Gastroesophageal sphincter (tissue), 4 donors: ENCODE measurements at places on chromosomes 1 and 21.

- H3K4me3 ChIP-seq, result no peak overlapping the region
- H3K4me1 ChIP-seq, result no peaks in the 10 kb centered on the region
- H3K36me3 ChIP-seq, result no peaks in the 10 kb centered on the region
- no peak for ATAC-seq
- H3K27me3 ChIP-seq, result no peaks in the 10 kb centered on the region
Observed at GRCh38 chr1:162335126-162335525, 41.5 kb downstream of the SPATA46 start.

GRCh38 chr1:232057217-232057895, 430.8 kb downstream of the DISC1 start:
- H3K27me3 ChIP-seq, result no peaks in the 10 kb centered on the region
- ATAC-seq, result no peak
- H3K36me3 ChIP-seq, result no peaks in the 10 kb centered on the region
- no peak overlapping the region for H3K27ac ChIP-seq
- H3K4me3 ChIP-seq, result no peak overlapping the region

DNA sequence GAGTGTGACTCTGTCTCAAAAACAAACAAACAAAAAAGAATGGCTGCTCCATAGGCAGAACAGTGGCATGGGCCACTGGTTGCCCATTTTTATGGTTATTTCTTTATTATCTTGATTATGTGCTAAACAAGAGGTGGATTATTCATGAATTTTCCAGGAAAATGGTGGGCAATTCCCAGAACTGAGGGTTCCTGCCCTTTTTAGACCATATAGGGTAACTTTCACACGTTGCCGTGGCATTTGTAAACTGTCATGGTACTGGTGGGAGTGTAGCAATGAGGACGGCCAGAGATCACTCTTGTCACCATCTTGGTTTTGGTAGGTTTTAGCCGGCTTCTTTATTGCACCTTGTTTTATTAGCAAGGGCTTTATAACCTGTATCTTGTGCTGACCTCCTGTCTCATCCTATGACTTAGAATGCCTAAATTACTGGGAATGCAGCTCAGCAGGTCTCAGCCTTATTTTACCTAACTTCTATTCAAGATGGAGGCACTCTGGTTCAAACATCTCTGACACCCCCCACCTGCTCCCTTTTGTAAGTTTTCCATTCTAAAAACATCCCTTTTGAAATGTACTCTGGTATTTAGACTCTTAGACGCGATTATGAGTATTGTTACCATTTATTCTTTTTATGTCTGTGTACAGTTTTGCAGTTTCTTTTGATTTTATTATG, 57.1 kb downstream of the RAVER2 start:
- no peaks in the 10 kb centered on the region for H3K27me3 ChIP-seq
- H3K27ac ChIP-seq, result no peak overlapping the region
- H3K4me3 ChIP-seq, result no peak overlapping the region

- H3K4me3 ChIP-seq, result no peak overlapping the region
- no peaks in the 10 kb centered on the region for H3K27me3 ChIP-seq
- no peaks in the 10 kb centered on the region for H3K36me3 ChIP-seq
- H3K27ac ChIP-seq, result no peak overlapping the region
Observed at GRCh38 chr1:160835751-160836150, 26.9 kb downstream of the CD244 start.

- H3K4me1 ChIP-seq, result peaks cover 2% of the 10 kb centered on the region
- ATAC-seq, result no peak
- no peak overlapping the region for H3K4me3 ChIP-seq
- H3K36me3 ChIP-seq, result no peaks in the 10 kb centered on the region
- no peaks in the 10 kb centered on the region for H3K27me3 ChIP-seq
Observed at GRCh38 chr1:56326056-56326455, 253.3 kb downstream of the PLPP3 start.

- H3K4me3 ChIP-seq, result no peak overlapping the region
- no peaks in the 10 kb centered on the region for H3K4me1 ChIP-seq
- ATAC-seq, result no peak
- no peak overlapping the region for H3K27ac ChIP-seq
- no peaks in the 10 kb centered on the region for H3K27me3 ChIP-seq
Observed at GRCh38 chr1:15062479-15063099, 91.0 kb upstream of the TMEM51 start.

- no peak overlapping the region for H3K4me3 ChIP-seq
- no peak overlapping the region for H3K27ac ChIP-seq
- ATAC-seq, result no peak
- no peaks in the 10 kb centered on the region for H3K4me1 ChIP-seq
- H3K27me3 ChIP-seq, result peaks cover 36% of the 10 kb centered on the region
Observed at GRCh38 chr1:25050165-25050564, 120.1 kb upstream of the RUNX3 start.

DNA sequence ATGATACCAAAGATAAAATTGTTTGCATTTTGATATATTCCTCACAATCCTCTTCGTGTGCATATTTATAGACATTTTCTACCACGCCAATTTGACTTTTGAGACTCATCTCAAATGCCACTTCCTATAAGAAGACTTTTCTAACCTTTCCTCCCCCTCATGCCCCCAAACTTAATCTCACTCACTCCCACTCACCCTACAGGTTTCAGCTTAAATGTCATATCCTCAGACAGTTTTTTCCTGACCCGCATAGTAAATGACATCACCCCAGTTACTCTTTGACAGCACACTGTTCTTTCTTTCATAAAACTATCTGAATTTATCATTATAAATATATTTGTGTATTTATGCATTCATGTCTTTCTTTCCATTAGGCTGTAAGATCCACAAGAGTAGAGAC, 29.6 kb upstream of the RGS8 start:
- H3K36me3 ChIP-seq, result no peaks in the 10 kb centered on the region
- ATAC-seq, result no peak
- H3K27me3 ChIP-seq, result no peaks in the 10 kb centered on the region
- no peak overlapping the region for H3K4me3 ChIP-seq

GRCh38 chr1:72117621-72118020, 164.7 kb downstream of the NEGR1 start:
- no peak overlapping the region for H3K27ac ChIP-seq
- no peaks in the 10 kb centered on the region for H3K36me3 ChIP-seq
- H3K27me3 ChIP-seq, result no peaks in the 10 kb centered on the region
- H3K4me1 ChIP-seq, result no peaks in the 10 kb centered on the region
- no peak for ATAC-seq

- H3K27ac ChIP-seq, result peak overlapping the region; percentile 82
- peak; percentile 29 for ATAC-seq
- no peaks in the 10 kb centered on the region for H3K27me3 ChIP-seq
- H3K4me1 ChIP-seq, result peaks cover 22% of the 10 kb centered on the region
Observed at GRCh38 chr1:8137481-8138244, 111.6 kb upstream of the ERRFI1 start.

DNA sequence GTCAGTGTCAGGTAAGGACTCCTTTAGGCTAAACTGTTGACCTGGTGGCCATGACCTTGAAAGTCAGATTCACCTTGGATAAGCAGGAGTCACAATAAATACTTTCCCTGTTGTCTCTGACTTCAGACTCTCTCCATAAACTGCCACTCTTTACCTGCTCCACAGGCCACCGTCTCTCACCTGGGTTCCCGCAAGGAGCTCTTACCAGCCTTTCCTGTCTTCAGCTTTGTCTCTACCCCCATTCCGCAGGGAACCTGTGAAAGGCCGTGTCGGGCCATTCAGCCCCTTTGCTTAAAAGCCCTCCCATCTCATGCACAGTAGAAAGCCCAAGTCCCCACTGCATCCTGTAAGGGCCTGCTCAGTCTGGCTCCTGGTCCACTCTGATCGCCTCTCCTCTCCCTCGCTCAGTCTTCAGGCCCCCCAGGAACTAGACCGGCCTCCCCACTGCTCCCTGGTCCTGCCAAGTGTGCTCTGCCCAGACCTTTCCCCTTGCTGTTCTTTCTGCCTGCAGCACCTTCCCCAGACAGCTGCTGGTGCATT, 79.5 kb downstream of the ACTL8 start:
- H3K4me3 ChIP-seq, result no peak overlapping the region
- peaks cover 64% of the 10 kb centered on the region for H3K27me3 ChIP-seq
- ATAC-seq, result no peak
- no peaks in the 10 kb centered on the region for H3K4me1 ChIP-seq
